ENCODE measurements at places on chromosomes 7 and 10.

GRCh38 chr10:109934958-109935793 lies 11.9 kb upstream of the XPNPEP1 start:
- H3K36me3 ChIP-seq = peaks cover 4% of the 10 kb centered on the region
- peak; percentile 36 for DNase-seq
- peaks cover 36% of the 10 kb centered on the region for H3K4me1 ChIP-seq
- H3K27ac ChIP-seq = peak overlapping the region; percentile 94
- no peaks in the 10 kb centered on the region for H3K27me3 ChIP-seq
- peak overlapping the region; percentile 70 for H3K4me3 ChIP-seq

DNA sequence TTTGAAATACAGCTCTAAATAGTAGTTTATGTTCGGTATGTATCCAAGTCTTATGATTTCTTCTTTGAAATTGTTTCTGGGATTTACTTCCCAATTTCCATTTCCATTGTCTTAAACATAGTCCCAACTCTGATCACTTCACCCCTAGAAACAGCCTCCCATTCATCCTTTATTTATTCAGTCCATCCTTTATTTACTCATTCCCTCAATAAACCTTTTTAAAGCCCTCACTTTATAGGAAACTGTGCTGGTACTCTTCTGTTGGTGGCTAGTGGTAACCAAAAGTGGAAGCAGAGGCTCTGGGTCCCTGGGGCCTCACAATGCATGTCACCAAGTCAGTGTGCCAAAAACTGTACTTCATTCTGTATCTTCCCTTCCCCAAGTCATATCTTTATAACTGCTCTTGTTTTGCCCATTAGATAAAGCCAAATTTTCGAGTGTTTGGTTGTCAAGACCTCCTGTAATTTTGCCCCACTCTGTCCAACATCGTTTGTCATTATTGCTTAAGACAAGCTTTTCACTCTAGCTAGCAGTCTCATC lies 3.9 kb upstream of the EPC1 start:
- H3K4me1 ChIP-seq = peaks cover 59% of the 10 kb centered on the region
- no peak for DNase-seq
- H3K27me3 ChIP-seq = no peaks in the 10 kb centered on the region
- peaks cover 30% of the 10 kb centered on the region for H3K36me3 ChIP-seq

DNA sequence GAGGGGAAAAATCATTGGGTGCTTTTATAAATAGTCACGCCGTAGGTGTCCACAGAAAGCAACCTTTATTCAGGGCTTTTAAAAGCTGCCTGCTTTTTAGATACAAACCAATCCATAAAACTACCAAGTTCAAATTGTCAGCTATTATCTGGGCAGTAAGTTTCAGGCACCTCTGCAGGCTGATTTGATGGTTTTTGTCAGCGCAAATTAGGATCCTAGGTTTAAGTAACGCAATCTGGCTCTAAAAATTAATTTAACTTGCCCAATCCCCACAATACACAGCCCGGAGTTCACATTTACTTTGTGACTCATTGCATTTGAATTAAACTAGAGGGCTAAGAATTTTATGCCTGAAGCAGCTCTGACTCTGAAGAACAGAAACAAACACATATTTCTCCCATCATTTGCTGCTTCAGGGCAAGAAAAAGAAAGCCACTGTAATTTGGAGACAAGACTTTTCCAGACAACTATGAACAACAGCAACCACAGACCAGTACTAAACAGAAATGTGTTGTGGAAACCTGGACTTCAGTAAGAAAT lies 43.3 kb downstream of the NRP1 start:
- no peaks in the 10 kb centered on the region for H3K4me1 ChIP-seq
- no peak overlapping the region for H3K4me3 ChIP-seq
- H3K36me3 ChIP-seq = no peaks in the 10 kb centered on the region
- H3K27ac ChIP-seq = no peak overlapping the region
- no peak for DNase-seq

GRCh38 chr10:36441557-36441956 lies 683.8 kb upstream of the ANKRD30A start:
- DNase-seq = no peak
- no peaks in the 10 kb centered on the region for H3K36me3 ChIP-seq
- no peaks in the 10 kb centered on the region for H3K4me1 ChIP-seq
- no peak overlapping the region for H3K27ac ChIP-seq
- H3K4me3 ChIP-seq = no peak overlapping the region
- no peaks in the 10 kb centered on the region for H3K27me3 ChIP-seq

DNA sequence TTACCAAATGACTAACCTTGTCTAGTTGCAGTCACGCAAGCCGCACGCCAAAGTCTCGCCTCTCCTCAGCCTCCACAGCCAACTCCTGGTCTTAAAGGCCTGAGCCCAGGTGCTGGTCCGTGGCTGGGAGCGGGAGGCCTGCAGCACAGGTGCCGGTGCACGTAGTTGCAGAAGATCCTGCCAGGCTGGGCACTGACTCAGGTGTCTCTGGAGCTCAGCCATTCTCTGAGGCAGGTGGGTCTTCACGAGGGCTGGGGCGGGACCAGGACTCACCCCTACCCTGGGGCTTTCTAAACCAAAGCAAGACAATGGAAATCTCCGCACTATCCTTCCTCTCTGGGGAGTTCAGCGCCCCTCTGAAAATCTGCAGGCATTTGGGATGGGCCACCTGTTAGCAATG lies 216.4 kb downstream of the MLLT10 start:
- H3K36me3 ChIP-seq = peaks cover 9% of the 10 kb centered on the region
- no peaks in the 10 kb centered on the region for H3K27me3 ChIP-seq
- no peak overlapping the region for H3K27ac ChIP-seq
- H3K4me3 ChIP-seq = no peak overlapping the region

Data from activated CD8-positive, alpha-beta T cell treated with anti-CD3 and anti-CD28 coated beads, Interleukin-2, amount 10 ng/mL, durations not matched to agents 7 days and 5 days (primary cell).